ENCODE measurements at places on chromosomes 3 and 15.
A peak's percentile ranks its signal among the peaks of the same experiment; 100 is the strongest.

GRCh38 chr3:72232777-72233176, 447.8 kb upstream of the PROK2 start:
- DNase-seq = no peak

DNA sequence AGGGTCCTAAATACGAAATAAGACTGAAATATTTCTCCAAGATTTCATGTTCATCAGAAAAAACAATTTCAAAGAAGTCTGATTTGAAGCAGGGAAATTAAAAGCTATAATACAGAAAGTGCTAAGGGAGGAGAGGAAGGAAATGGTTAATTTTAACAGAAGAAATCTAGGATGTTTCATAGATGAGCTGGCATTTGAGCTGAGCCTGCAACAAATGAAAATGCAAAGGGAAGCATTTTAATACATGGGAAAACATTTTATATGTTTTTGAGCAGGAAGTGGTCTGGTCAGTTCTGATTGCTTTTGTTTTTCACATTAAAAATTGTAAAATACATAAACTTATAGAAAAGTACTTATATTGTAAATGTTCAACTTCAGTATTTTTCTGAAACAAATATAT, 17.2 kb upstream of the RAP2B start:
- no peak for DNase-seq

GRCh38 chr15:85296615-85297402, 83.6 kb upstream of the AKAP13 start:
- DNase-seq = peak; percentile 64

DNA sequence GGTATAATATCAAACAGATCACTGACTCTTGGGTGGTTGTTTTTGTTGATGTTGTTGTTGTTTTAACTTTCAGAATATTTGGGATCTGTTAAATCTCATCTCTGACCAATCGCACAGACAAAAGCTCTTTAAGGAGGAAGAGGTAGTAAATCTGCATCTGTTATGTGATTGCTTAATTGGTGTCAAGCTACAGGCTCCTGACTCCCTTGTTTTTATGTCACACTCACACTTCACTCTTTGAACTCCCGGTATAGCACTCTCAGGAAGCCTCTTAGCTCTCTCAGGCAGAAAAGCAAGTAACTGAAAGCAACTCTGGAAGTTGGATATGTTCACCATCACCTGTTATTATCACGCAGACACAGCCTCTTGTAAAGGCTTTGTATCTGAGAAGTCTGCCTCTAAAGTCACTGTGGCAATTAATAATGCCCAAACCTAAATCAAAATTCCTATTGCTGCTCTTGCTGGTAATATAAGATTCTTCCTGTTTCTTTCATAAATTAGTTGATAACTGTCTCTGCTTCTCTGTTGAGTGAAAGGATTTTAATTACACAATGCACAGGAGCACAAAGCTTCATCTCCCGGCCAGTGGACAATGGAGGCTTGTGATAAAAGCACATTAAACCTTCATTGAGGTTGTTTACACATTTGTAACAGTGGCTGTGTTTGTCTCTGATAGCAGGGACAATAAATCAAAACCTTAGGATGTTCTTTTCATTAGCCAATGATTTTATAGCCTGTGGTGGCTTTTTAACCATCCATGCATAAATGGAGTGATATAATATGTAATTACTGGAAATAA, 576.7 kb downstream of the MFSD1 start:
- DNase-seq = no peak

GRCh38 chr3:149085828-149086231, 503 bp downstream of the HLTF start:
- no peak for DNase-seq

- DNase-seq = no peak
Observed at GRCh38 chr15:77144026-77144425, 73.1 kb upstream of the TSPAN3 start.

- peak; percentile 51 for DNase-seq
Observed at GRCh38 chr15:70200511-70201424, 103.1 kb upstream of the TLE3 start.

GRCh38 chr3:195715583-195716266, 5.1 kb upstream of the MUC20 start:
- DNase-seq = no peak

DNA sequence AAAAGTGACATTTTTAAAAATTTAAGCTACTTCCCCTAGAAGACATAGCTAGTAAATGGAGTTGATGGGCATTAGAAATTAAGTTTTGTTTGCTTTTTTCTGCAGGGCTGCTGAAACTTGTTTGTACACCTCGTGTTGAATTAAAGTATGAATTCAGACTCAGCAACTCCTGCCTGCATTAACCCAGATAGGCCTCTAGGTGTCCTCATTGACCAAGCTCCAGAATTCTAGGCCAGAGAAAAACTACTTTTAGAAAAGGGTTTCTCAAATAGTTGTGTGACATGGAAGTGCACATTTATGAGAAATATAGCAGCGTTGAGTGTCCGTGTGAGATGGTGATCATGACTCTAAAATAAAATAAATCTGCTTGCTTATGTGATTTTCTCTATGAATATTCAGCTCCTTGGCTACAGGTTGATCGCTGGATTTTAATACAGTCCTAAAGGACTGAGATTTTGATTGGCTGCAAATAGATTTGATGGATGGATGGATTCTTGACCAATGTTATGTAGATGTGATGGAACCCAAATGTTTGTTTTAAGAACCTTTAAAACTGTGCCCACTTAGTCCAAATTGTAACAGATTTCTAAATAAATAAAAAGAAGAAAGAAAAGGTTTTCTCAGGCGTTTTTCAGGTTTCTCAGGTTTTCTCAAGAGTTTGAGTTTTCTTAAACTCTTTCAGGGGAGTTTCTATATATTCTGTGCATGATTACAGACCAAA, 39.4 kb upstream of the LMOD3 start:
- no peak for DNase-seq

GRCh38 chr3:72594615-72595215, 253.5 kb downstream of the SHQ1 start:
- DNase-seq = no peak

GRCh38 chr3:152388631-152389030, 119.9 kb downstream of the MBNL1 start:
- DNase-seq = no peak

DNA sequence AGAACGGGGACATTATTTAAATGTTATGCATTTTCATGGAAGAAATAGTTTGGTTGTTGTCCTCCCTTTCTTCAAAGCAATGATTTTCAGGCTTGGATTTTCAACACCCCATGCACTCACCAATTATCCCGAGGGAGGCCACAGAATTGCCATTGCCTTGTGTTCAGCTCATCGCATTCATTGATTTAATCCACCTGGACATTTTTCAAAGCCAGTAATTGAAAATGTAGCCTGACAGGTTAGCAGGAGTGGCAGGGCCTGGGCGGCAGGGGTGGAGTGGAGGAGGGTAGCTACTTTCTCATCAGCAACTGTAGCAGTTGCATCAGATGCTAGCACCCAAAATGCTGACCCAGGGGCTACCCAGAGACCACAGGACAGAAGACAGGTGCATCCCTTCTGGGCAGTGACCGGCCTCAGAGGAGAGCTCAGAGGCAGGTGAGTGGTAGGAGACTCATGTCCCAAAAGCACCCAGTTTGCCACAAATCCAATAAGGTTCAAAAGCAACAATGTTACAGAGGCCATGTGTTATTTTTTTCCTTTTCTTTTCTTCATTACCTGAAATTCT, 242.4 kb downstream of the CD47 start:
- DNase-seq = no peak

GRCh38 chr3:53142986-53143385, 12.8 kb upstream of the RFT1 start:
- DNase-seq = no peak

GRCh38 chr3:177057768-177058167, 139.5 kb downstream of the TBL1XR1 start:
- peak; percentile 9 for DNase-seq

- DNase-seq = no peak
Observed at GRCh38 chr3:194450341-194450740, 36.5 kb downstream of the ATP13A3 start.

DNA sequence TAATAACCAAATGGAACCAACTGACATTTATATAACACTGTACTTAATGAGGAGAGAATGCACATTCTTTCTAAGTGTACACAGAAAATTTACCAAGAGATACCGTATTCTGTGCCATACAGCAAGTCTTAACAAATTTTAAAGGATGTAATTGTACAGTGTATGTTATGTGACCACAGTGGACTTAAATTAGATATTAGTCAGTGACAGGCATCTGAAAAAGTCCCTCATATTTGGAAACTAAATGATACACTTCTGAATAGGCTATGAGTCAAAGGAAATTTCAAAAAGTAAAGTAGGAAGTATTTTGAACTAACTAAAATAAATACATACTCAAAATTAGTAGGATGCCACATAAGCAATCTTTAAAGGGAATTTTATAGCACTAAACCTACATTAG, 59.6 kb upstream of the P3H2 start:
- no peak for DNase-seq

DNA sequence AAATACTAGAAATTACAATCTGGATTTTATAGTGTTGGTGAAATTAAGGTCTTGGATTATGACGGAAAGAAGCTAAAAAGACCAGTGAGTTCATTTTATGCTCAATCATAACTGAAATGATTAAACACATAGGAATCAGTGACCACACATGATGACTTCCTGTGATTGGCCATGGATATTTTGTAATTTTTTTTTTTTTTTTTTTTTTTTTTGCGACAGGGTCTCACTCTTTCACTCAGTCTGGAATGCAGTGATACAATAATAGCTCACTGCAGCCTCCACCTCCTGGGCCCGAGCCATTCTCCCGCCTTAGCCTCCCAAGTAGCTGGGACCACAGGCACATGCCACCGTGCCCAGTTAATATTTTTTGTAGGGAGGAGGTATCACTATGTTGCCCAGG, 47.4 kb downstream of the PAQR5 start:
- no peak for DNase-seq

GRCh38 chr3:177465257-177465642, 268.0 kb upstream of the TBL1XR1 start:
- DNase-seq = no peak
